ENCODE measurements at places on chromosomes 3 and 15.

DNA sequence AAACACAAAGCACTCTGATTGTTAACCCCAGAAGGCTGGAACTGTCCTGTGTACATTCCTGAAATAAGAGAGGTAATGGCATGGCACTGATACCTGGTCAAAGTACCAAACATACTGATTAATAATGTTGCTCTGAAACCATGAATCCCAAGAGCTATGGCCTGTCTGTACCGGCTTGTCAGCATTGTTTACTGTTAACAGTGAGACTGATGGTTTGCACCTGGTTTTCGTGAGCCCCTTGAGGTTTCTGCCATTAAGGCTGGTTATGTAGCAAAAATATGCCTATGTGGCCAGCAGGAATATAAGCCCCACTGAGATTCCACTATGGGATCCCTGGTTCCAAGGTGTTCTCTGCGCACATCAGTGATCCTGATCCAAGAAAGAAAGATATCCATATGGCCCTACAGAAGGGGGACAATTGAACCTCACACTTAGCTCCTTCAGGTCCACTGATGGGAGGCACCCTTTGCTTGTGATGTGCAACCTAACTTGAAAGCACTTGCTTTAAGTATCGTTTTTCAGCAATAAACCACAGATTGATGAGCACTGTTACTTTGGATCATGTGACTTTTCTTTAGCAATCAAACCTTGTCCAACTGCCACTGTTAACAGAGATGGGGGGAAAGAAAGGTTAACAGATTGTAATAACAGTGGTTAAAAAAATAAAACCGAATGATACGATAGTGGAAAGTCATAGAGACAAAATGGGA lies 65.2 kb downstream of the TBL1XR1 start:
- no peak for DNase-seq

GRCh38 chr3:64267721-64268604 lies 42.7 kb upstream of the PRICKLE2 start:
- DNase-seq: peak; percentile 87

GRCh38 chr15:31365655-31366127 lies 39.1 kb downstream of the KLF13 start:
- peak; percentile 99 for DNase-seq

GRCh38 chr3:167814441-167814951 lies 79.0 kb downstream of the SERPINI1 start:
- DNase-seq: no peak
